ENCODE measurements at places on chromosomes 7 and 10.

- no peak for DNase-seq
Measured at GRCh38 chr7:137986252-137987017, 15.5 kb downstream of the CREB3L2 start.

DNA sequence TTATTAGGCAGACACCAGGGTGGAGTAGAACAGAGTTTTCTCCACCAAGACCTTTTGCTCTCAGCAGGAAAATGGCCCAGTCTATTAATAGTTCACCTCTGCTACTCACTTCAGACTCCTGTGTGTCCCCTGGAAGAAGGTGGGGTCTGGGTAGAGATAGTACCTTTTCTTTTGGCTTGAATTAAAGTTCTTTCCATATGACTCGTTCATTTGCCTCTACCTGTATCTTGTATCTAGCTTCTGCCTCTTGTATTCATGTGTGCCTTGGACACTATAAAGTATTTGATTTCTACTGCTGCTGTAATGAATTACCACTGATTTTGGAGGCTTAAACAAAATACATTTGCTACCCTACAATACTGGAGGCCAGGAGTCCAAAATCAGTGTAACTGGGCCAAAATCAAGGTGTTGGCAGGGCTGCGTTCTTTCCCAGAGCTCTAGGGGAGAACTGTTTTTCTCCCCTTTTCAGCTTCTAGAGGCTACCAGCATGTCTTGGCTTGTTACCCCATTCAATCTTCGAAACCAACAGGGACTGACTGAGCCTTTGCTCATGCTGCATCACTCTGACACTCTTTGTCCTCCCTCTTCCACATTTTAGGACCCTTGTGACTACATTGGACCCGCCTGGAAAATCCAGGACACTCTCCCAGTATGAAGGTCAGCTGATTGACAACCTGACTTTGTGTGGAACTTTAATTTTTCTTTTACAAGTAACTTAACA, 155.6 kb upstream of the PRSS58 start:
- no peak for DNase-seq

DNA sequence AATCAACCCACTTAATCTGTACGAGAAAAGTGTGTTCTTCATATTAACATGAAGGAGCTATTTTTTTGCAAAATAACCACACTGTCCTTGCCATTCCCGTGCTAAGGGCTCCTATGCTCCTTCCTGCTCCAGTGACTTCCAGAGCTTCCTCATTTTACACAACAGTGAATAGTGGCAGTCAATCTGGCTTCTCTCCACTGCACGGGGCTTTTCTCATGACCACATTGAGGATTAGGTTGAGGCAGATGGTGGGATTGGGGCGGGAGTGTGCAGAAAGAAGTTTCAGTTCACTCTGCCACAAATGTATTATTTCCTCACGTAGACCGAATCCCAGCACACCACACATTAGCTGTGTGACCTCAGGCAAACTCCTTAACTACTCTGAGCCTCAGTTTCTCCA, 235.1 kb downstream of the ARHGAP12 start:
- peak; percentile 47 for DNase-seq

GRCh38 chr10:101356132-101356531, 2.2 kb downstream of the BTRC start:
- DNase-seq: no peak

GRCh38 chr7:35038354-35038753, 1.1 kb upstream of the DPY19L1 start:
- no peak for DNase-seq

DNA sequence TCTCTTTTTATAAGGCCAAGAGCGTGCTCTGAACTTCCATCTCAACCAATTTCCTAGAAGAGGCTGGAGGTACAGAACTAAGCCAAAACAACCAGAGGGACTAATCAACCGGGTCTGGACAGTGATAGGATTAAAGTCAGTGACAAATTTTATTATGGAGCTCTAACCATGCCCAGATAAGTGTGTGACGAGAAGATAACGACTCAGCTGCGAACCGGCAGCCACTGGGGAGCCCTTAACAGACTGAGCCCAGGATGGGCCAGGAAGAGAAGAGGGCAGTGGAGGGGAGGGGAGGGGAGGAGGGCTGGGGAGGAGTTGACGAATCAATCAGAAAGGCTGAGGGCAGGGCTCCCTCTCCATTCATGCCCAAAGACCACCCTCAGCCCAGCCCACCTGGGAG, 119.9 kb downstream of the PLXNA4 start:
- DNase-seq: no peak

GRCh38 chr7:2655870-2656614, 24.3 kb downstream of the TTYH3 start:
- no peak for DNase-seq

- no peak for DNase-seq
Measured at GRCh38 chr10:18505456-18506118, 145.8 kb downstream of the NSUN6 start.

DNA sequence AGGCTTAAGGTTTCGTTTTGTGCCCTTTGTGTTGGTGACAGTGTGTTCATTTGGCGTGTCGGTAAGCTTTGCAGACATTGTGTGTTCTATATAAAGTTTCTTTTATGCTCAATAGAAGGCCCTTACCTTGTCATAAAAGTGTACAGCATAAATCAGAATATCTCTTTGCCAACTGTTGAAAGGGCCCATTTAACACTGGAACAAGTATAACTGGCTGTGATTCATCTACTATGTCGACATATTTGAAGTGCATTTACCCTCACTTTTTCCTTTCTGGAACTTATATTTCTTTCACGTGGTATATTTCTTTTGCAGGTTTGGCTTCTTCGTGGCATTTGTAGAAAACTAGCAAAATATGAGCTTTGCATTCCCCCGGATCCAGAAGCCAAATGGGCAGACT, 32.7 kb downstream of the EEPD1 start:
- DNase-seq: no peak

- no peak for DNase-seq
Measured at GRCh38 chr7:88268051-88268450, 38.6 kb downstream of the STEAP4 start.

GRCh38 chr10:130627346-130628045, 491.3 kb downstream of the GLRX3 start:
- DNase-seq: no peak

- no peak for DNase-seq
Measured at GRCh38 chr10:19958787-19959186, 142.6 kb downstream of the PLXDC2 start.

All from DMS 273 treated with DMSO at 0.1 percent for 48 hours (cell line).